Renal cortex interstitium (tissue), 15 donors: ENCODE measurements at places on chromosomes 1 and 21.
A peak's percentile ranks its signal among the peaks of the same experiment; 100 is the strongest.

DNA sequence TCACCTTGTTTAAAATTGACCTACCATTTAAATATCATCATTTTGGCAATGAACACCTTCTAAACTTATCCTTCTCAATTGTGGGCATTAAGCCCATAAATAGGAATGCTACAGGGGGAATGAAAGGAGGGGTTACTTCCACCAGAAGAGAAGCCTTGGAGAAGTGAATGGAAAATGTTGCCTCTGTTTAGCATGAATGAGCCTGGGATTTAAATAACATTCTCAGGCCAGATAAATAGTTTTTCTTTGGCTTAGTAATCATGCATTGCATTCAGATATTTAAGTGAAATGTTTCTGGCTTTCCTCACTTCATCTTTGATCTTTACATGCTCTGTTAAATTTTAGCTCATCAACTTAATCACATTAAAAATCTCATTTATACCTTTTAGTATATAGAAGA, 284.3 kb upstream of the FMN2 start:
- no peak for DNase-seq

GRCh38 chr1:84403347-84403746, 5.1 kb downstream of the DNASE2B start:
- no peak for DNase-seq

DNA sequence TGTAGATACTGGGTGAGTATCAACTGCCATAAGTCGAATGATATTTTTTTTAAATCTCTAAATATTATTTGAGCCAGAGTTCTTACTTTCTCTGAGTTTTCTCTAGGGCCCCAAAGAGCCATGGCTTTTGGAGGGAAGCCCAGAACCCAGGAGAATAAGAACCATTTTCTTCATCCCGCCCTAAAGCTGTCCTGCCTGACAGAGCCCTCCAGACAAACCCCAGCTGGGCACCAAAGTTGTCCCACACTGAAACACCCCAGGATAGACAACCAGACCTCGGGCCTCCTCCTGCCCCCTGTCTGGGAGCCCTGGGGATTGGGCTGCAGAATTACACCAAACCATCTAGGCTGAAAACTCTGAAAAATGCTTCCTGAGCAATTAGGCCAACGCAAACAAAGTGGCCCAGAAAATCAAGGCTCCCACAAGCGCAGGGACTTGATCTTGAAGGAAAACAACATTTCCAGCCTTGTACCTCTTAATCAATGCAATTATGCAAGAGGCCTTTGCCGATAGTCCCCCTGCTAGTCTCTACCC, 113.1 kb downstream of the RRAGC start:
- DNase-seq: no peak

DNA sequence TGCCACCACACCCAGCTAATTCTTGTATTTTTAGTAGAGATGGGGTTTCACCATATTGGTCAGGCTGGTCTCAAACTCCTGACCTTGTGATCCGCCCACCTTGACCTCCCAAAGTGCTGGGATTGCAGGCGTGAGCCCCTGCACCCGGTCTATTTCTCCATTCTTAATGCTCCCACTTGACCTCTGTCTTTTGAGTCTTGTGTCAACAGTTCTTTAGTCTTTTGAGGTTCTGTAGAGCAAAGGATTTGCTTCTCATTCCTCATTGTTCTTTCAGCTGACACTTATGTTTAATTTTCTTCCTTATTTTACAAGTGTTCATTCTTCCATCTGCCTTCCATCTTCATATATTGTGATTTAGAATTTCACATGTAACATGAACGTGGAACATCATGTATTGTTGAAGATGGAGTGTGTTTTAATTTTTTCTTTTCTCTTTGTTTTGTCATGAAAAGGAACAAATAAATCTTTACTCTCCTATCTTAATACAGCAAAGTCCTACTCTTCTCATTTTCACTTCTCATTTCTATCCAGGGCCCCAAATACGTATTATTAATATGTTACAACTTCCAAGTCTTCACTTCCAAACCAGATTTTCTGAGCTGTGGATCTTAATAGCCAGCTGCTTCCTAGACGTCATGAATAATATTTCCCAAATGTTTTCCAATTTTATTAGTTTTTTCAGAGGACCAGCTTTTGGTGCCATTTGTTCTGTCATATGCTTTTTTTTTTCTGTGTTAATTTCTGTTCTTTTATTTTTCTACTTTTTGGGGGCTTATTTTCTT, 16.9 kb downstream of the MTF2 start:
- DNase-seq: no peak

GRCh38 chr1:48016515-48016914, 19.3 kb upstream of the TRABD2B start:
- DNase-seq: peak; percentile 52

DNA sequence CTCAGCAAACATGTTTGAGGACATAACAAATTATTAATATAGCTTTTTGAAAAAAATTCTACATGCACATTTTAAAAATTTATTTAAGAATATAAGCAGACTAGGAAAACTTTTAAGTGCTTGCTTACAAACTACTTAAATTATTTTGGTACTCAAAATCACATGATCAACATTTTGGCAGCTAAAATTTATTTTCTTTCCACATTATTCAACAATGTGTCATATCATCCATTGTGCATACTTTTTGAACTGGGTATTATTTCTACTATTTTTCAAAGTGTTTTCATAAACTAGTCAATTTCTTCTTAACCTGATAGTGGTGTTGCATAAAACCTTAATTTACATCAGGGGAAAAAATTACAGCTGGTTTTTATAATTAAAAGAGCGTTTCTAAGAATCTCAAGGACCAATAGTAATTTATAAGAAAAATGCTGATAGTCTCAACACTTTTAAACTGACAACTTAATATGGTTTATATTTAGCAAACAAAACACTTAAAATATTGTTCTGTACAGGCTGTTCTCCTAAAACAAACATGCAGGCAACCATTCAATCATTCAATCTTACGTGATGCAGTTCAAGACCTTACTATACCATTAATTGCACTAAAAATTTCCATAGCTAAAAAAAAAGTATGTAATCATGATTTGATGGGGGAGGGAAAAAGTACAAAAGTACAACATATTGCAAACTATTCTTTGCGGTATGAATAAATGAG, 105.0 kb downstream of the GPATCH2 start:
- no peak for DNase-seq

GRCh38 chr1:224497714-224498573, 63.3 kb upstream of the WDR26 start:
- DNase-seq: no peak

- no peak for DNase-seq
Observed at GRCh38 chr1:165168467-165168866, 188.0 kb downstream of the LMX1A start.

DNA sequence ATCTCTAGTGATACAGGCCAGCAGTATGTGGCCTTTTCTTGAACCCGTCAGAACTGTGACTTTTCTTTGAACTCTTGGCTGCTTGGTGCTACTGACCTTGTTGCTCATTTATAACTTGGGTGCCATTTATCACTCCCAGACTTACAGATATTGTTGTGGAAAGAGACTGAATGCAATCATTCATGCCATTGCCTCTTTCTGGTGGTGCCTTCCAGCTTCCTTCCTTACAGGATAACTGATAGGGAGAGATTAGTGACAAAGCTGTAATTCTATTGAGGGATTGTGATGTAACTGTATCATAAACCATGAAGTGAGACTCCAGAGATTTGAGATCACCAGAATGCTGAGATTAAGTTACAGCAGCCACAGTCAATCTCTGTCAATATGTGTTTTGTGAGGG, 256.5 kb downstream of the USP25 start:
- DNase-seq: peak; percentile 18
